ENCODE measurements at places on chromosomes 12 and 14.

DNA sequence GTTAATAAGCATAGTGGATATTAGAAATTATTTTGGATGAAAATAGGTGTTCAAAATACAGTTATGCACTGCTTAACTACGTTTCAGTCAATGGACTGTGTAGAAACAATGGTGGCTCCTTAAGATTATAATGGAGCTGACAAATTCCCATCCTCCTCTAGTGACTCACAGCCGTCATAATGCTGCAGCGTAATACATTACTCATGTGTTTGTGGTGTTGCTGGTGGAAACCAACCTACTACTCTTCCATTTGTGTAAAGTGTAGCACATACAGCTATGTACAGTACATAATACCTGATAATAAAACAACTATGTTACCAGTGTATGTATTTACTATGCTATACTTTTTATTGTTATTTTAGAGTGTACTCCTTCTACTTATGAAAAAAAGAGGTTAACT lies 111.2 kb upstream of the TMCC3 start:
- no peak for DNase-seq
- H3K27me3 ChIP-seq, result peaks cover 13% of the 10 kb centered on the region
- H3K4me1 ChIP-seq, result peaks cover 14% of the 10 kb centered on the region
- H3K4me3 ChIP-seq, result no peak overlapping the region
- H3K27ac ChIP-seq, result no peak overlapping the region

- peaks cover 44% of the 10 kb centered on the region for H3K36me3 ChIP-seq
- H3K4me3 ChIP-seq, result no peak overlapping the region
- no peak for DNase-seq
- peaks cover 38% of the 10 kb centered on the region for H3K4me1 ChIP-seq
- H3K27ac ChIP-seq, result no peak overlapping the region
These were observed 40.8 kb downstream of the PRKCH start for GRCh38 chr14:61362072-61362750.

DNA sequence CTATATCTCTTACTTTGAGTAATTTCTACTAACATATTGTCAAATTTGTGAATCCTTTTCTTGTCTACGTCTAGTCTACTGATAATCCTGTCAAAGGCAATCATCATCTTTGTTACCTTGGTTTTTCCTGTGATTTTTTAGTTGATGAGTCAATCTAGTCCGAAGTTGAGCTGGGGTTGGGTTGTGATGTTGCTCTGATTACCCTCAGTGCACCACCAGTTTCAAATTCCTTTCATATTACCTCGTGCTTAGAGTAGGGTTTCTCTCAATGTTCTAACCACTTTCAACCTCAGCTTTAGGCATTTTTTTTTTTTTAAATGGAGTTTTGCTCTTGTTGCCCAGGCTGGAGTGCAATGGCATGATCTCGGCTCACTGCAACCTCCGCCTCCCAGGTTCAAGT lies 186.8 kb downstream of the BTG1 start:
- no peaks in the 10 kb centered on the region for H3K27me3 ChIP-seq
- no peak overlapping the region for H3K4me3 ChIP-seq
- no peak for DNase-seq
- H3K4me1 ChIP-seq, result no peaks in the 10 kb centered on the region
- no peaks in the 10 kb centered on the region for H3K36me3 ChIP-seq

DNA sequence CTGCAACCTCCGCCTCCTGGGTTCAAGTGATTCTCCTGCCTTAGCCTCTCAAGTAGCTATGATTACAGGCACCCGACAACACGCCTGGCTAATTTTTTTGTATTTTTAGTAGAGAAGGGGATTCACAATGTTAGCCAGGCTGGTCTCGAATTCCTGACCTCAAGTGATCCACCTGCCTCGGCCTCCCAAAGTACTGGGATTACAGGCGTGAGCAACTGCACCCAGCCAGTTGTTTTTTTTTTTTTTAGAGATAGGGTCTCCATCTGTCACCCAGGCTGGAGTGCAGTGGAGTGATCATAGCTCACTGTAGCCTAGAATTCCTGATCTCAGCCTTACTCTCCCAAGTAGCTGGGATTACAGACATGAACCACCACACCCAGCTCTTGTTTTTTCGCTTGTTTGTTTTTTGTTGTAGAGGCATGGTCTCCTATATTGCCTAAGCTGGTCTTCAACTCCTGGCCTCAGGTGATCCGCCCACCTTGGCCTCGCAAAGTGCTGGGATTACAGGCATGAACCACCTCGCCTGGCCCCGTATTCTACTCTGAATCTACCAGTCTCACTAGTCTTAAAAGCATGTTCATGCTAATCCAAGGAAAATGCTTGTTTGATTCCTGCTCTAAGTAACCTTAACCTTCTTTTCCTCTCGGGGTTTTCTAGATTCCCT lies 31.7 kb upstream of the STRN3 start:
- no peaks in the 10 kb centered on the region for H3K36me3 ChIP-seq
- H3K27ac ChIP-seq, result no peak overlapping the region
- no peak overlapping the region for H3K4me3 ChIP-seq

- no peaks in the 10 kb centered on the region for H3K36me3 ChIP-seq
- no peak for DNase-seq
- H3K27me3 ChIP-seq, result peaks cover 10% of the 10 kb centered on the region
- no peak overlapping the region for H3K4me3 ChIP-seq
- no peaks in the 10 kb centered on the region for H3K4me1 ChIP-seq
These were observed 29.2 kb downstream of the GLRX5 start for GRCh38 chr14:95564060-95564459.

DNA sequence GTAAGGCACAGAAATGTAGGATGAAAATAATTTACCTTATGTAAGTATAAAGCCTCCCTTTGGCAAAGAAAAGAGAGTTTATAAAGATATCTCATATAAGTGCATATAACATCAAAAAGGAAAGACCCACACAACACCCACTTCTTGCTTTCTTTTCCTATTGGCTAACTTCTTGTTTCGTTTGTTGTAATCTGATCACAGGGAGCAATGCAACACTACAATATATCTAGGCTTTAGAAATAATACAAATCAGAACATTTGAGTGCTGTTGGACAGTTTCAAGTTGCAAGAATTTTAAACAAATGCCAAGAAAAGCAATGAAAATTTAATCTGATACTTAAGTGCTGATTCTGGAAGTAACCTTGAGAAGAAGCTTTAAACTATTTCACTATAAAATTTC lies 1.3 kb downstream of the FGD6 start:
- H3K4me3 ChIP-seq, result peak overlapping the region; percentile 86
- peaks cover 4% of the 10 kb centered on the region for H3K27me3 ChIP-seq
- peaks cover 4% of the 10 kb centered on the region for H3K36me3 ChIP-seq
- DNase-seq, result no peak
